ENCODE measurements at places on chromosomes 4 and X. TPM values are rescaled to one million over a fixed set of nuclear protein-coding genes. Genes with fewer than 3 reads are reported as not detected.

- no peaks in the 10 kb centered on the region for H3K27me3 ChIP-seq
- H3K36me3 ChIP-seq = peaks cover 12% of the 10 kb centered on the region
- no peak for DNase-seq
- H3K4me3 ChIP-seq = no peak overlapping the region
Observed at GRCh38 chr4:4677556-4678522, 136.0 kb upstream of the STX18 start.

GRCh38 chrX:9071031-9071650, 37.2 kb upstream of the FAM9B start:
- H3K27ac ChIP-seq = no peak overlapping the region
- no peaks in the 10 kb centered on the region for H3K27me3 ChIP-seq
- no peaks in the 10 kb centered on the region for H3K4me1 ChIP-seq

- H3K27me3 ChIP-seq = no peaks in the 10 kb centered on the region
- peaks cover 14% of the 10 kb centered on the region for H3K4me1 ChIP-seq
- H3K36me3 ChIP-seq = peaks cover 3% of the 10 kb centered on the region
- DNase-seq = no peak
- H3K27ac ChIP-seq = no peak overlapping the region
Observed at GRCh38 chrX:53724872-53725271, 38.4 kb upstream of the HUWE1 start.

DNA sequence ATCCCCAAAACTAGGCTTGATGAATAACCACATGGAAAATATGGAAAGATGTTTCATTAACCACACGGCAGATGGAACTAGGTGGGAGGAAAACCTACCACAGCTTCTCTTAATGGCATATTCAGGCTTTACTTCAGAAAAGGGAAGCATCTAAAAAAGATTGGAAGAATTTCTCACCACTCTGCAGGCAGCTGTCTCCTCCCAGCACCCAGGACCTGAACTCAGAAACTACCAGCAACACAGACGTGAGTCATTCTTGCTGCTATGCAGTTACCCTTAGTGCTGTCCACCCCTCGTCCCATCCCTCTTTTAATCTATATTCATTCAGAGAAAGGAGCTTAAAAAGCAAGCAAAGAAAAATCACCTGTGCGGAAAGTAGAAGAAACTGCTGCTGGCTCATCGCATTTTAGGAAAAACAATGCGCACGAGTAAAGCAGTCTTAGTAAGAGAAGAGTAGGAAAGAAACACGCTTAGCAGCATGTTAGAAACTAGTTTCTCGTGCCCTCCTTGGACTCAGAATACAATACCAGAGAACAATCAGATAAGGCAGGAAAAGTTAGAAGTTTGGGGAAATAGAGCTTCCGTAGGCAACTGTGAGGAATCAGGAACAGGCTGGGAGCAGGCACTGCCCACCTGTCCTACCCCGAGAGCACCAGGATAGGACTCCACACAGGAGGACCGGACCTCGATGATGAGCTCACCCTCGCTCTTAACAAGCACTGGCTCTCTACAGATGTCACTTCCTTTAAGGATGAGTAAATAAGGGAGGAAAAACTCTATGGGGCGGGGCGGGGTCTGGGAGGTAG, 48.1 kb upstream of the ENPP6 start:
- peak overlapping the region; percentile 9 for H3K4me3 ChIP-seq
- peaks cover 57% of the 10 kb centered on the region for H3K4me1 ChIP-seq
- H3K27ac ChIP-seq = peak overlapping the region; percentile 31
- H3K36me3 ChIP-seq = peaks cover 4% of the 10 kb centered on the region

The HTR2C gene
- not detected for total RNA-seq

Data from activated naive CD8-positive, alpha-beta T cell treated with anti-CD3 and anti-CD28 coated beads for 36 hours (primary cell).